ENCODE measurements at places on chromosomes 7 and 10.

- DNase-seq, result no peak
Observed at GRCh38 chr7:23055582-23056178, 41.8 kb upstream of the HYCC1 start.

- DNase-seq, result peak; percentile 77
Observed at GRCh38 chr10:79184145-79184625, 115.4 kb downstream of the ZMIZ1 start.

GRCh38 chr10:132308587-132309470 is 1.1 kb upstream of the STK32C start:
- DNase-seq, result no peak

GRCh38 chr7:94433224-94433623 is 38.5 kb downstream of the COL1A2 start:
- no peak for DNase-seq

GRCh38 chr7:130904792-130905191 is 170.8 kb upstream of the KLF14 start:
- DNase-seq, result no peak

DNA sequence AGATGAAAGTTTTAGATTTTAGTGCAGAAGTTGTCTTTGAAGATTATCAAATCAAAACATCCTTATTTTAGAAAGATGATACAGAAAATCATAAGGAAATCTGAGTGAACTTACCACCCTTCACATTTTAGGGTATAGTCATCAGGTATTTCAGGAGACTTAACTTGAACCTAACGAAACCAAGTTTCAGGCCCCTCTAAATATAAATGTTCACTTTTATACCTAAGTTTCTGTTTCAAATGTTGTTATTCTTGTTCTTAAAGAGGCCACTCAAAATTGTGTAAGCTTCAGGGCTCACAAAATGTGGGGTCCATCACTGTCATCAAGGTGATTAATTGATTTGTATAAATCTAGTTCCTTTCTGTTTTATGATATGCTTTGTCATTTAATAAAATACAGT is 216.2 kb downstream of the KIAA1217 start:
- no peak for DNase-seq

DNA sequence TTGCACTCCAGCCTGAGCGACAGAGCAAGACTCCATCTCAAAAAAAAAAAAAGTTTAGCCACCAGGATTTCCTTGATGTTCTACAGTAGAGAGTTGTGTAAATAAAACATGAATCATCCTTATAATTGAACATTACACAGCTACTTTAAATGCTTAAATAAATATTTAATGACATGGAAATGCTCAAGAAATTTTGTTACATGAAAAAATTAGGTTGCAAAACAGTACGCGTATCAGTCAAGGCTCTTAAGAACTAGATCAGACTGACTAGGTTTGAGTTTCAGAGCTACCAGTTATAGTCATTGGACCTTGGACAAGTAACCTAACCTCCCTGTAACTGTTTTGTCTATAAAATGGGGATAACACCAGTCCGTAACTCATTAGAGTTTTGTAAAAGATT is 38.7 kb upstream of the GSAP start:
- no peak for DNase-seq

GRCh38 chr7:139943401-139943800 is 114.3 kb downstream of the TBXAS1 start:
- DNase-seq, result no peak

- DNase-seq, result no peak
Observed at GRCh38 chr10:53356616-53357349, 584.2 kb upstream of the MBL2 start.

- DNase-seq, result no peak
Observed at GRCh38 chr7:84729284-84729683, 457.6 kb downstream of the SEMA3D start.

DNA sequence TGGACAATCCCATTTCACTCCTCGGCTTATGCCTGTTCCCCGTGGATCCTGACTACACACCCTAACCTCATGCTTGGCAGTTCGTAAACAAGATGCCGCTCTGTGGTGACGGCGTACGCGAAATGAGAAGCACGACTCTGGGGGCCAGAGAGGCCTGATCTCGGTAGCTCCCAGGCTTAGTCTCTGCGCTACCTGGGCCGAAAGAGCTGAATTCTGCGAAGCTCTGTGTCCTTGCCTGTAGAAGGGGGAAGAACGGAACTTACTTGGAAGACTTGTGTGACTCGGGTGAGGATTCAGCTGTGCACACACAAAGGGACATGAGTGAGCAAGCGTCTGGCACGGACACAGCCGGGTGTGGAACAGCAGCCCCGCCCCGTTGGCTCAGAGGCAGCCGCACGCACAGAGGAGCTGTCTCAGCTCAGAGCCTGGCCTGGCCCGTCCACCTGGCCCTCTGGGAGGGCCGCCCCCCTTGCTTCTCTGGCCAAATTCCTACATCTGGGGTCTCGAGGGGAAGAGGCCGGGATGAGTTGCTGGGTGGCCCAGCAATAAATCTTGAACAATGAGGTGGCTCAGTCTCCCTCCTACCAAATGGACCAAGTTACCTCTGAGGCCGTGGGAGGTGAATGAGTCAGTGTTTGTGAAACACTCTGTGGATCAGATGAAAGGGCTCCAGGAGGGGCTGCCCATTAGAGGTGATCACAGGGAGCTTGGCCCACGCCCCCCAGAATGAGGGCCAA is 83.8 kb downstream of the PDGFA start:
- DNase-seq, result no peak

GRCh38 chr7:43467846-43468245 is 115.1 kb upstream of the STK17A start:
- no peak for DNase-seq

- DNase-seq, result no peak
Observed at GRCh38 chr10:112526139-112526538, 79.1 kb downstream of the VTI1A start.

GRCh38 chr7:141430455-141431139 is 120.6 kb upstream of the AGK start:
- DNase-seq, result no peak

DNA sequence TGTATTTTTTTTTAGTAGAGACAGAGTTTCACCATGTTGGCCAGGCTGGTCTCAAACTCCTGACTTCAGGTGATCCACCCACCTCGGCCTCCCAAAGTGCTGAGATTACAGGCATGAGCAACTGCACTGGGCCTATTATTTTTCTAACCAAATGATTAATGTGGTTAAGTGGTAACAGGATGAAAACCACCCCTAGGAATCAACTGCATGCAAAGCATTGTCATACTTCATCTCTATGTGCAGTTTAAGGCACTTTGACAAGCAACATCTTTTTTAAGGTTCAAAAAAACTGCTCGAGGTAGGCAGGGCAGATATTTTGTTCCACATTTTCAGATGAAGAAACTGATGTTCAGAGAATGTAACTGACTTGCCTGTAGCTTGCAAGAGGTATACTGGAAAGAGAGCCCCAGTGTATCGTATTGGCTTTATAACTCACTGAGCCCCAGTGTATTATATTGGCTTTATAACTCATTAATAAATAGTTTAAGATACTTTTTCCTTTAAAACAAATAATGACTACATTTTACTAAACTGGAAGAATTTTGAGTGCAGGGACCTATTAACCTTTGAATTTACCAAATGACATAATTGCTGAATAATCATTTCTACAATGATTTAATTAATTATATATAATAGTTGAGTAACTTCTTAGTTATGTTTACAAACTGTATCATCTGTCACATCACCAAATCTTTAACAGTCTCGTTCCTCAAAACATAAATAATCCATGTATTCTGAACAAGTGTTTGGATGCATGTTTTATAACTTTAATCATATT is 38.1 kb downstream of the RTKN2 start:
- DNase-seq, result no peak

DNA sequence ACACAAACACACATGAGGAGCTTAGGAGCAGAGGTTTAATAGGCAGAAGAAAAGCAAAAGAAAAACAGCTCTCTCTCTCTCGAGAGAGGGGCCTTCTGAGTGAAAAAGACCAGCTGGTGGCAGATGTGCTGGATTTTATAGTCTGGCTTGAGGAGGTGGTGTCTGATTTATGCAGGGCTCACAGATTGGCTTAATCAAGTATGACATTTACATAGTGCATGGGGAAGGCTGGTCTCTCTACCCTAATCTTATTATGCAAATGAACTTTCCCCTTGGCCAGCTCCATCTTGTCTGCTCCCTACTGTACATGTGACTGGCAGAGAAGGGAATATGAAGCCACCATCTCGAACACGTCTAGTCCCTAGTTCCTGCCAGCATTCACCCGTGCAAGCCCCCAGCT is 219.5 kb upstream of the ZNF804B start:
- no peak for DNase-seq

DNA sequence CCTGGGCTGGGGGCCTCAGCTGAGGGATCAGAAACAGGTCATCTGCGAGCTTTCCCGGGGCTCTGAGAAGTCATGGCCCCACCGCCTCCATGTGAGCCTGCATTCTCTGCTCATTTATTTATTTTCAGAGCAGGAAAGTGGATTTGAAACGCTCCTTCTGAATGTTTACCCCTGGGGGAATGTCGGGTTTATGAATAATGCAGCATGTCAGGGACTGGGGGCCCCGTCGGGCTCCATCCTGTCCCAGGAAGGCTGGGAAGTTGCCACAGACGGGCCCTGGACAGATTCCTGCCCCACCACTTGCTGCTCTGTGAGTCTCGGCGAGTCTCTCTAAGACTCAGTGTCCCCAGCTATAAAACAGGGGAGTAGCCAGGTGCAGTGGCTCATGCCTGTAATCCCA is 11.9 kb upstream of the GTF2IRD1 start:
- no peak for DNase-seq

GRCh38 chr10:59079386-59080226 is 96.8 kb upstream of the PHYHIPL start:
- no peak for DNase-seq
